Foreskin melanocyte (primary cell): ENCODE measurements at places on chromosomes 7 and 10.
A peak's percentile ranks its signal among the peaks of the same experiment; 100 is the strongest.

DNA sequence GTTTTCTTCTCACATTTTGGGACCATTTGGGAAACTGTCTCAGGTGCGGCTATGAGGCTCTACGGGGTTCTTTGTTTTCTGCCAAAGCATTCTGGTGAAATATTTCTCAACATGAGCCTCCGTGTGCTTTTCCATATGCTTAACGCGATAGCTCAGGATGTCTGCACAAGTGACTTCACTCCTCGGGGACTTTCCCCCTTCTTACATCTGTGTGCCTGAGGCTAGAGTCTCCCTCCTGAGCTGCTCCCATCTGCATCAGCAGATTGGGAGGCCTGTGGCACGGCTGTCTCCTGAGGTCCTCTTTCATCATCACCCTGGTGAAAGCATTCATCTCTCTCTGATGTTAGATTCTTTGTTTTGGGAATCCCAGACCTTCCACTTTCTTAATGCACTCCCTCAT lies 1190.9 kb downstream of the TYW1 start:
- DNase-seq = no peak

DNA sequence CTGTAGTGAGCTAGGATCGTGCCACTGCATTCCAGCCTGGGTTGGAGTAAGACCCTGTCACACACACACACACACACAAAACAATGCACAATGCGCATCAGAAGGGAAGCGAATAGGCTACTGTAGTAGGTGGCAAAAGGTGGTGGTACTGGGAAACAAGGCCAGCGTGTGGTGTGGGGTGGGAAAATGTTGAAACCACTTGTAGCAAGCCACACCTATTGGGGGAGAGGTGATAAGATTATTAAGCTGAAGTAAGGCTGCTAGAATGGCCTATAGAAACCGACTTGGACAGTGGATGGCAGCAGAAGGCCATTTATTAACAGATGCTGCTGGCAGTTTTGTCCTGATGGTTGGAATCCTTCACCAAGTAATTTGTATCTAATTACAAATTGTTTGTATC lies 7.2 kb upstream of the CHCHD1 start:
- no peak for DNase-seq

DNA sequence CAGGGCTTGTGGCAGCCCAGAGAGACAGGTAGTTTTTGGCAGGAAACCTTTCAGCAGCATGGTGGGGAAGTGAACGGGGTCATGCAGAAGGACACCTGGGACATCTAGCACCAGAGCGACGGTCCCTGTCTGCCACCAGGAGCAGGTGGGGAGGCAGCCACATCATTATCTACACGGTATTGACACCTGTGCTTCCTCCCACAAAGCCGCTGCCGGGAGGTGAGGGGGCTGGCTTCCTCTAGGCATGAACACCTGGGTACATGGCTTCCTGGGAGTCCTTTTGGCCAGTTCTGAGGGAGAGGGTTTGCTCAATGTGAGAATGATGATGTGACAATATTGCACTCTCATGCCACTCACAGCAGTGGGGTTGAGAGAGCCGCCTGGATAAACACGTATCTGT lies 275.2 kb downstream of the ACTR3B start:
- DNase-seq = no peak

DNA sequence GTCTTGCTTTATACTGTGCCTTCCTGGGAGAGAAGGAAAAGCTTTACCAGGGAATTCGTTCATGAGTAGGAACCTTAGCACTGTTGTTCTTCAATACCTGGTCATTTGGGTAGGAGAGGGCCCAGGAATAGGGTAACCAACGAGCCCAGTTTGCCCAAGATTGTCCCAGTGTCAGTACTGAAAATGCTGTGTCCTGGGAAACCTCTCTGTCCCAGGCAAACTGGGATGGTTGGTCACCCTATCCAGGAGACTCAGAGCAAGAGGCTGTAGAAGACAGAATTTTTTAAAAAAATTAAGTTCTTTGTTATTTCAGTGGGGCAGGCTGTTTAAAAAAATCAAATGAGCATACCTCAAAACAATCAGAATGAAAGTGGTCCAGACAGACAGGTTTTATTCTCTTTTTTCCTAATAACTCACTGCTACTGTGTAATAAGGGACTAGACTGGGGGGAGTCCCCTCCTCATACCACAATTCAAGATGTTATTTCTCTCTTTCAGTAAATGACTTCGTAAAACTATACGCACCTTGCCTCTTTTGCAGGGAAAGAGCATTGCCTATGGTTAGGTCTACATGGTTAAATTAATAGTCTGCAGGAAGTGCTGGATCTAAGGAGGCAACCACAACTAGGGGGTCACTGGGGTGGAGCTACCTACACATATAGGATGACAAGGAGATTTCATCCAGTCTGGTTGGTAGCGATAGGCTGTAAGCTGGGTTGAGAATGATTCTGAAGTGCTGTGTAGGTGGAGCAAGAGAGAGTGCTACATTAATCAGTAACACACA lies 41.1 kb upstream of the FAM133B start:
- no peak for DNase-seq

DNA sequence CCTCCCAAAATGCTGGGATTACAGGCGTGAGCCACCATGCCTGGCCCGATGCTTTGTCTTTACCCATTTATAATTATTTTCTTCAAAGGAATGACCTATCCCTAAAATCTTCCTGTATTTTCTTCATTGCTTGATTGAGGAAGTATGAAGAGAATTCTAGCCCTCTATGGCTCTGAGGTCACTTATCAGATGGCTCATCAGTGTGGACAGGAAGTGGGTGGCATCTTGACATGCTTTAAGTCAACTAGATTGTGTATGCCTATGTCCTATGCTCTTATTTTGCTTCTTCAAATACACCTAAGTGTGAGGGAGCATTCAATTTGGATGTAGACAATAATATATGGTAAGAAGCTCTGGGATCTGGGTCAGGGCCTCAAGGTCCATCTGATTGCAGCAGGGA lies 1020.5 kb downstream of the LRMDA start:
- no peak for DNase-seq

GRCh38 chr7:355568-355967 lies 65.6 kb downstream of the FOXL3 start:
- no peak for DNase-seq

DNA sequence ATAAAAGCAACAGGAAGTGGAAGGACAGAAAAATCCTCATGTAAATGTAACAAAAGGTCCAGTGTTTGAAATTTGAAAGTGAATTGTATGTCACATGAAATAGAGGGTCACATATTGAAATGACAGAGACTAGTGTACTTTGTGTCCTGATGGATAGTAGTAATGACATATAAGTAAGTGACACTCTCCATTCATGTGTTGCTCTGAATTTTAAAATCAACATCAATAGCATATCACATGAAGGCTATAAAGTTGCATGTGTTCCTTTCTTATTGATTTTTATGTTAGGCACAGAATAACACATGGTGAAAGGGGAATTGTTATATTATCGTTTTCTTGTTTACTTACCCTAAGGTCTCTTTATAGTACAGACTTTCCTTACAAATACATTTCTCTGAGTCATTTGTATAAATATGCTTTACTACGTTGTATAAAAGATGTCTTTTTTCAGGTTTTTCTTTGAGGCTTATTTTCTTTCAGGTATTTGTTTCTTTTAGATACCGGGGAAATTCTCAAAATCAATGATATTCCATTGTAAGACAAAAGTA lies 104.6 kb upstream of the CACNA2D1 start:
- DNase-seq = peak; percentile 18

GRCh38 chr10:113319479-113319878 lies 233.4 kb upstream of the HABP2 start:
- no peak for DNase-seq

DNA sequence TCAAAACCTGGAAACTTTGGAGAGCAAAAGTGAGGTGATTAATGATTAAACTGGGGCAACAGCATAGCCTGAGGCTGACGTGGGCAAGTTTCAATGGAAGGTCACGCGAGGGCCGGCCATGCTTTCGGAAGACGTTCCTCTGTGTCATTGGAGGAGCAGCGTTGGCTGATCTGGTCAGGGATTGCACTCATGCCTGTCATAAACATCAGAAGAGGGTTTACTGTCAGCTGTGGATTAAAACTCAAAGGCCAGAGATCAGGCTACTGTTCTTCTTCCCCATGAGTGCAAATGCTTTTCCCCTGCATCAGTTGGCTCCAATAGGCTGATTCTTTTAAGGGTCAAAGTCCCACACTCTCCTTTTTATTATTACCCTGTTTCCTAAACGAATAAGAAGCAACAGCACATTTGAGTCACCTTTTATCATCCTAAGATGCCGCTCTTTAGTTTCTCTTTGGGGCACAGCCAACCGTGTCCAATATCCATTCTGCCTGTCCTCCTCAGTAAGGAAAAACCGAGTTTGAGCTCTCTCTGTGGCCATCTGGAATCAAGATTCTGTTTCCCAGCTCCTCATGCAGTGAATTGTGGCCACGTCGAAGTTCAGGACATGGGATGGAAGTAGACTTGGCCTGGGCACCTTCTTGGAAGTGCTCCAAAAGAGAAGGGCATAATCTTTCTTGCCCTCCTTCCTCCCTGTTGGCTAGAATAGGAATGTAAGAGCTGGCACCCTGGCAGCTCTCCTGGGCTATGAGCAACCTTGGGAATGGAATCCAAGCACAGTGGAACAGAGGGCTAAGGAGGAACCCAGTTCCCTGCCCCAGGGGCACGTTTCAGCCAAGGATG lies 62.5 kb upstream of the INSIG1 start:
- DNase-seq = no peak

DNA sequence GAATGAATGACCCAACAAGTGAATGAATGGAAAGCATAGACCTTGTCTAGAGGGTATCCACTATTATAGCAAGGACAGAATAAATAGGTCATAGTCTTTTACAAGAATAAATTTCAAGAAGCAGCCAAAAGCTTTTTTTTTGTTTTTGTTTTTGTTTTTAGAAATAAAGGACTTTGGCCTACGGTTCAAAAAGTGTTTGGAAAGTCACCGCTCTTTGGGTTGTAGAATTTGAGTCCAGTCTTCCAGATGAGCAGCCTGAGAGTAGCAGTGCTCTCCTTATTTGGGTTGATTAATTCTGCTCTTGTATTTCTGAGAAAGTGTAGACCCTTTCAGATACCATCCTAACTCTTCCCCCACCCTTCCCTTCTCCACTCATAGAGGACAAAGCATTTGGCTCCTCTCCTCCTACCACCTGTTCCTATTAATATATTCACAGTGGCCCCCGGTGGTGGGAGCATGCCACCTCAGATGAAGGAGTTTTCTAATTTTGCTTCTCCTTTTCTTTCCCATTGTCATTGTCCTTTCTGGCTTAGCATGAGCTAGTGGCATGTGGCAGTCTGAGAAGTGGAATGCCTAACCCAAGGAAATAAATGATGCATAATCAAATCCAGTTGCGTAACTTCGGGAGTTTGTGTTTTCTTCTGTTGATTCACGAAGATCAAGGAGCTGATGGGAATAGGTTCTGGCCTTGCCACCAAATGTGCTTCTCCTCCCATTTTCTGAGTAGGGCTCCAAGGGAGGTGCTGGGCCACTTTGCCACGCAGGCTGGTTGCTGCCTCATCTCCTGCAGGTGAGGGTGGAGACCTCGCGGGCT lies 114.7 kb downstream of the CHN2 start:
- no peak for DNase-seq

- no peak for DNase-seq
Observed at GRCh38 chr7:137578541-137578940, 235.0 kb upstream of the PTN start.

DNA sequence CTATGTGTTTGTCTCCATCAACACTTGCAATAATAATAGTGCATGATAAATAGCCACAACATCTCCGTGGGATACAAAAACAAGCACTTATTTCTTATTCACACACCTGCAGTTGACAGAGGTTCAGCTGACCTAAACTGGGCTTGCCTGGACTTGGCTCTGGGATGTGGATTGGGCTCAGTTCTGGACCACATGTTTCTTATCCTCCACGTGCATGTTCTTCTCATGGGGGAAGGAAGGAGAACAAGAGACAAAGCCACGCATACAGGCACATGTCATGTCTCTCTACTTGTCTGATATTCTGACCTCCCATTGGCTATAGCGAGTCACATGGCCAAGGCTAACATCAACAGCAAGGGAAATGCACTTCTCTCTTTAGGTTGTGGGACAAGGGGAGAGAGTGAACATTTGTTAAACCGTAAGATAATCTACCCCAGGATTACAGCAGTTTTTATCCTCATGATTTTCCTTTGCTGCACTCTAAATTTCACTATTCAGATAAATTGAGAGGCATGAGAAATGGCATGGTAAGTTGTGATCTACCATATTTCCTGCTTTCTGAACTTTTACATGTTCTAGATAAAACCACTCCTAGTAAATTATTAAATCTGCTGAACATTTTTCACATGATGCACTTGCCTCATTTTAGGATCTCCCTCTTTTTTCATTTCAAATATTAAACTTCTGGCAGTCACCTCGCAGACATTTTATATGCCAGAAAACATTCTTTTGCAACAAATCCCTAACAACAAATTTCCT lies 33.7 kb downstream of the CFAP58 start:
- peak; percentile 8 for DNase-seq

DNA sequence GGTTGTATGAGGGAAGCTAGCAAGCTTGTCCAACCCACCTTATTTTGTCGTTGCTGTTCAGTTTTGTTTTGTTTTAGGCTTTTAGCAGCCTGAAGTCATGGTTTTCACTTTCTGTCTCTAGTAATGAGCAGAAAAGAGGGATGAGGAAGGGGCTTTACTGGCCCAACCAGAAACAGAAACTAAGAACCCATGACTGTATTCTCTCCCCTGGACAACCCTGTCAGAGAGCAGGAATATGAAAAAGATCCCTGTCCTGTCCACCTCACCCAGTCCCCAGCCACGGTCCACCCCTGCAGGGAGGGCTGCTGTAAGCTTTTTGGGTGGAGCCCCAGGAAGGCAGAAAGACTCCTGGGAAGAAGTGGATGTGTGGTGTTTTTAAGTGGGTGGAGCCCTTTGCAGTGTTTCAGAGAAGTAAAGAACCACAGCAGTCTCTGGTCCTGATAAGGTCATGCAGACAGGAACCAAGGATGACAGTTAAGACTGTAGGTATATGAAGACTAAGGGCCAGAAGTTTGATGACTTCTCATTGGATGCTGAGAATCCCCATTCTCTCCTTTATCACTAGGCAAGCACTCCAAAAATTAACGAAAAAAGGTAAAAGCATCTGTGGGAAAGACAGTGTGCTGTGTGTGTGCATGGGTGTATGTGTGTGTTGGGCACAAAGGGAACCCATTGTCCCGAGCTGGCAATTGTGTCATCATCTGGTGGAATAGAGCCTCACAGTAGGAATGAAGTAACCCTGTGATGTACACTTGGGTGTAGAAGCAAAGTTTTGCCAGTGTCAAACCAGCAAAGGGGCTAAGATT lies 13.8 kb downstream of the MRPL32 start:
- peak; percentile 3 for DNase-seq

- DNase-seq = no peak
Observed at GRCh38 chr7:77348371-77348813, 67.8 kb downstream of the GSAP start.

DNA sequence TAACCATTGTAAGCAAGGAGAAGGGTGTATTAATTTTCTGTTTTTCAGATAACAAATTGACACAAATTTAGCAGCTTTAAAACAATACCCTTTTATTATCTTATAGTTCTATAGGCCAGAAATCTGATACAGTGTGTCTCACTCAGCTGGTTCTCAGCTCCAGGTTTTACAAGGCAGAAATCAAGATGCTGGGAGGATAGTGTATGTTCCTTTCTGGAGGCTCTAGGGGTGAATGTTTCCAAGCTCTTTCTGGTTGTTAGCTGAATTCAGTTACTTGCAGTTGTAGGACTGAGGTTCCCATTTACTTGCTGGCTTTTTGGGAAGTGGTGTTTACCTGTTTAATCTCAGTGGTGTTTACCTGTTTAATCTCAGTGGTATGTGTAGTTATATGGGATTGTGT lies 125.4 kb downstream of the ADK start:
- no peak for DNase-seq
